CD4-positive, alpha-beta T cell (primary cell): ENCODE measurements at places on chromosomes 12 and 14.

DNA sequence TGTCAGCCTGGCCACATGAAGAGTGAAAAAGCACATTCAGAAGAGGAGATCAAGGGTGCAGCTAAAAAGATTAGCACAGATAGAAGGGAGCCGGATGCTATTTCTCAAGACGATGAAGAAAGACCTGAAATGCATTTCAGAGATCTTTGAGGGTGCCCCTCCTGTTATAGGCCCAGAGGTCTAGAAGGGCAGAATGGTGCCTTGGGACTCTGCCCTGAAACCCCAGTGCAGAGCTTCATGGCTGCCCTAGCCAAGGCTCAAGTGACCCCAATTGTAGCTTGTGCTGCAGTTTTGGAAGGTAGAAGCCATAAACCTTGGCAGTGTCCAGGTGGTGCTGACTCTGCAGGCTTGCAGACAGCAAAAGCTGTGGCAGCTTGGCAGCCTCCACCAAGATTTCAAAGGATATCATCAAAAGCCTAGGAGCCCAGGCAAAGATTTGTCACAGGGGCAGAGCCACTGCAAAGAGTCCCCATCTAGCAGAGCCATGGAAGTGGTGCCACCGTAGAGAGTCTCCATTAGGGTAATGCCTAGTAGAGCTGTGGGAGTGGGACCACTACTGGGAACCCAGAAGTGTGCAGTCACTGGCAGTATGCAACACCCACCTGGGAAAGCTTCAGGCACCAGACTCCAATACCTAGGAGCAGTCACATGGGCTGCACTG, 6.4 kb downstream of the LACRT start:
- H3K27ac ChIP-seq: no peak overlapping the region
- no peaks in the 10 kb centered on the region for H3K36me3 ChIP-seq
- H3K4me1 ChIP-seq: no peaks in the 10 kb centered on the region
- peaks cover 21% of the 10 kb centered on the region for H3K27me3 ChIP-seq
- no peak overlapping the region for H3K4me3 ChIP-seq

GRCh38 chr12:64608901-64609535, 1.3 kb upstream of the RASSF3 start:
- peak; percentile 44 for DNase-seq
- peaks cover 31% of the 10 kb centered on the region for H3K4me1 ChIP-seq
- no peaks in the 10 kb centered on the region for H3K27me3 ChIP-seq
- peak overlapping the region; percentile 70 for H3K4me3 ChIP-seq
- peaks cover 7% of the 10 kb centered on the region for H3K36me3 ChIP-seq

GRCh38 chr14:98633380-98633779, 638.6 kb downstream of the BCL11B start:
- H3K36me3 ChIP-seq: no peaks in the 10 kb centered on the region
- no peak for DNase-seq
- no peaks in the 10 kb centered on the region for H3K4me1 ChIP-seq
- H3K27ac ChIP-seq: no peak overlapping the region

GRCh38 chr12:22935501-22935900, 310.5 kb downstream of the ETNK1 start:
- no peaks in the 10 kb centered on the region for H3K4me1 ChIP-seq
- no peak overlapping the region for H3K27ac ChIP-seq
- no peaks in the 10 kb centered on the region for H3K27me3 ChIP-seq

GRCh38 chr14:57171363-57171762, 97.3 kb downstream of the EXOC5 start:
- no peak overlapping the region for H3K27ac ChIP-seq
- no peaks in the 10 kb centered on the region for H3K4me1 ChIP-seq
- H3K36me3 ChIP-seq: no peaks in the 10 kb centered on the region

DNA sequence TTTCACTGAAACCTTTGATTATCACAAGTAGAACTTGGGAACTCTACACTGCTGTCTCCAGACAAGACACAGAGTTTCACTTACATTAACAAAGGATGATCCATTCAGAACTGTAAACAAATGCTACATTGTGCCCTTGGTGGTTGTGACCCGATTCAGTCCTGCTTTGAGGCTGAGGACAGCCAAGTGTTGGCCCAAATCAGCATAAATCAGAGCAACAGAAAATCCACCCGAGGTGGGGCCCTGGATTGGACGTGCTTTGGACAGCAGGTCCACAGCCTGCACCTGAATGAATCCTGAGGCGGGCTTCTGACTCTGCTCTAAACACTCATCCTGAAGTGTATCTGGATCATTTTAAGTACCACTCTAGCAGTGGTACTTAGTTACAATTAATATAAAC, 68.8 kb downstream of the PPP2R5C start:
- H3K4me1 ChIP-seq: peaks cover 90% of the 10 kb centered on the region
- H3K36me3 ChIP-seq: peaks cover 91% of the 10 kb centered on the region
- peak overlapping the region; percentile 14 for H3K27ac ChIP-seq
- no peak overlapping the region for H3K4me3 ChIP-seq

DNA sequence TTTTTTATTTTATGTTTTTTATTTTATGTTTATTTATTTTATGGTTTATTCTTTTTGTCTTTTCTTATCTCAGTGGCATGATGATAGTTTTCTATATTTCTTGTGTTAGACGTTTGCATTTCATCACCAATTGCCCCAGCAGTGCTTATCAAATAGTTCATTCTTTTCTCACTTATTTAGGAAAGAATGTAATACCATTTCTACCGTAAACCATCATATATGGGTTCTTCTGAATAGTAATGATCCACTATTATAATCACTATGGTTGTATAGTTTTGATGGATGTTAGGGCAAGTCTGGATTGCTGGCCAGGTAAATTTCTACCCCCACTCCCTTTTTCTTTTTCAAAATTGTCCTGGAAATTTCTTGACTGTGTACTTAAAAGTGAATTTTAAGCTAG, 134.6 kb upstream of the FBXO33 start:
- H3K27me3 ChIP-seq: no peaks in the 10 kb centered on the region
- no peaks in the 10 kb centered on the region for H3K4me1 ChIP-seq
- H3K36me3 ChIP-seq: no peaks in the 10 kb centered on the region
- no peak overlapping the region for H3K4me3 ChIP-seq

- H3K4me3 ChIP-seq: no peak overlapping the region
- H3K36me3 ChIP-seq: no peaks in the 10 kb centered on the region
- DNase-seq: no peak
- no peaks in the 10 kb centered on the region for H3K4me1 ChIP-seq
These were observed 47.7 kb downstream of the DAAM1 start for GRCh38 chr14:59236195-59236594.

DNA sequence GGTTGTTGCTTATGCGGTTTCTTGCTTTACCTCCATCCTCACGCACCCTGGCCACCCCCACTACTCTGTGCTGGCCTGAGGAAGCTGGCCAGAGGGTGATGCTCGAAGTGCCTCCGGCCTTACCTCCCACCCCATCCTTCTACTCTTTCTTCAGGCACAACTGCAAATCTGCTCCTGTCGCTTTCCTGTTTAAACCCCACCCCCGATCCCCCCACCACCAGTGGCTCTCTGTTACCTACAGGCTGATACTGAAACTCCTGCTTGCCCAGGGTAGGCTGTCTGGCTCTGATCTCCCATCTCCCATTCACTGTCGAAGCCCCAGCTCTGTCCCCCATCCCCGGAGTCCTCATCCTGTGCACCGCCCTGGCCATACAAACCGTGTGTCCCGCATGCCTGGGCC, 111.5 kb downstream of the PRMT8 start:
- no peaks in the 10 kb centered on the region for H3K27me3 ChIP-seq
- H3K4me3 ChIP-seq: no peak overlapping the region
- H3K27ac ChIP-seq: no peak overlapping the region

- no peaks in the 10 kb centered on the region for H3K27me3 ChIP-seq
- no peaks in the 10 kb centered on the region for H3K36me3 ChIP-seq
- no peak for DNase-seq
These were observed 350.3 kb upstream of the CCDC196 start for GRCh38 chr14:66135831-66136230.

DNA sequence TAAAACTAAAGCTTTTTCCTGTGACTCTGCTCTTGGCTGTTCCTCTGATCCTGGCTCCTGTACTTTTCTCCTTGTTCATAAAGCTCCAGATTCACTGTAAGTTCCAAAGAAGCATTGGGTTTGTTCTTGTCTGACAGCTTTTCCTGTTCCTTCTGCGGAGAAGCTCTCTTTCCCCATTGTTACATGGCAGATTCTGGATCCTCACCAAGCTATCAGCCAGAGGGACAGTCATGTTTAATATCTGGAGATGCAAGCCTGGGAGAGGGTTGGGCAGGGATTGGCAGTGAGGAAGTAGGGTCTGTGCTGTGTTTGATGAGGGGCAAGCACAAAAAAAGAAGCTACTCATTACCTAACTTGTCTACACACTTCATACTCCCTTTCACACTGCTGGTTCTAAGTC, 107.9 kb downstream of the AKAP6 start:
- H3K27ac ChIP-seq: no peak overlapping the region
- H3K36me3 ChIP-seq: no peaks in the 10 kb centered on the region
- no peak for DNase-seq
